ENCODE measurements at places on chromosomes 5 and 9.

DNA sequence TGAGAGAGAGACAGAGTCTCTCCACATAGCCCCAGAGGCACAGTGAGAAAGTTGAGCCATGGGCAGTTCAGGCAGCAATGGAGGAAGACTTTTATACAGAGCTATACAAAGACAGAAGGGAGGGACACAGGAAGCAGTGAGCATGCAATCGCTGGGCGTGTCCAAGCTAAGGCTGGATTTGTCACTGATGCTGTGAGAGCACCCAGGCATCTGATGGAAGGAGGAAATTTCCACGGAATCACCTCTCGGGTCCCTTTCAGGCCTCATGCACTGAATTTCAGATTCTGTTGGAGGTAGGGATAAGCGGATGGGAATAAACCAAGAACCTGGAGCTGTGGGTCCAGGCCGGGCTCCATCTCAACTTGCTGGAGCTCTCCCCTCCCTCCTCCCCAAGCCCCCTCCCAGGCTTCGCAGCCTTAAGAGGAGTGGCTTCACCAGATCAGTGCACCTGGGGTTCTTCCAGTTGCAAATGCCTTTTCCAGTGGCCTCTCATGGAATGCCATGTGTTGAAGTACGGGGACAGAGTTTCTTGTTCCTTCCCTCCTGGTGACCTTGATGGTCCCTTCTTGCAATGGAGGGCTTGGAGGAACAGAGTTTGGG is 114.8 kb upstream of the ALDH1B1 start:
- DNase-seq = no peak

- no peak for DNase-seq
Observed at GRCh38 chr5:178455480-178455835, 134.7 kb downstream of the COL23A1 start.

DNA sequence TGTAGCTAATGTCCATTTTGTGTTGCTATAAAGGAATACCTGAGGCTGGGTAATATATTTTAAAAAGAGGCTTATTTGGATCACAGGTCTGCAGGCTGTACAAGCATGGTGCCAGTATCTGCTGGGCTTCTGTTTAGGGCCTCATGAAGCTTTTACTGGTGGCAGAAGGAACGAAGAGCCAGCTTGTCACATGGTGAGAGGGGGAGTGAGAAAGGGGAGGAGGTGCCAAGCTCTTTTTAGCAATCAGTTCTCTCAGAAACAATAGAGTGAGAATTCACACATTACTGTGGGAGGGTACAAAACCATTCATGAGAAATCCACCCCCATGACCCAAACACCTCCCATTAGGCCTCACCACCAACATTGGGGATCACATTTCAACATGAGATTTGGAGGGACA is 340.9 kb downstream of the RASEF start:
- no peak for DNase-seq

DNA sequence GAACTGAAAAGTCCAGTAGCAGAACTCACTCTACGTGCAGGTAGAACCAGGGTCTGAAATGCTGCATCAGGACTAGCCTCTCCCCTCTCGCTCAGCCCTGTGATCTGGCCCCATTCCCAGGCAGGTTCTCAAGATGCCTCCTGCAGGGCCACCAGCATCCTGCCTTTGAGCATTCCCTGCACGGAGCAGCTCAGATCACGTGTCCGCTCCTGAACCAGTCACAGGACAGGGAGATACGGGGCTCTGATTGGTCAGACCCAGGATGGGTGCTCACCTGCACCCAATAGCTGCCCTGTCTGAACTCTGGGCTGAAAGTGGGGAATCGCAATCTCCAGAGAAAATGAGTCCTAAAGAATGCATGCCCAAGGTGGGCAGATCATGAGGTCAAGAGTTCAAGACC is 50.8 kb downstream of the NEURL1B start:
- DNase-seq = no peak

GRCh38 chr9:37437010-37437409 is 14.5 kb downstream of the GRHPR start:
- no peak for DNase-seq

GRCh38 chr9:32707326-32707725 is 71.9 kb upstream of the TAF1L start:
- no peak for DNase-seq

Measured in stimulated activated CD4-positive, alpha-beta T cell treated with anti-CD3 and anti-CD28 coated beads, Interleukin-15, amount 100 ng/mL, for 1 hour (primary cell).